ENCODE measurements at places on chromosomes 7 and 10.

- no peak for DNase-seq
Observed at GRCh38 chr7:19177269-19177668, 32.0 kb upstream of the FERD3L start.

DNA sequence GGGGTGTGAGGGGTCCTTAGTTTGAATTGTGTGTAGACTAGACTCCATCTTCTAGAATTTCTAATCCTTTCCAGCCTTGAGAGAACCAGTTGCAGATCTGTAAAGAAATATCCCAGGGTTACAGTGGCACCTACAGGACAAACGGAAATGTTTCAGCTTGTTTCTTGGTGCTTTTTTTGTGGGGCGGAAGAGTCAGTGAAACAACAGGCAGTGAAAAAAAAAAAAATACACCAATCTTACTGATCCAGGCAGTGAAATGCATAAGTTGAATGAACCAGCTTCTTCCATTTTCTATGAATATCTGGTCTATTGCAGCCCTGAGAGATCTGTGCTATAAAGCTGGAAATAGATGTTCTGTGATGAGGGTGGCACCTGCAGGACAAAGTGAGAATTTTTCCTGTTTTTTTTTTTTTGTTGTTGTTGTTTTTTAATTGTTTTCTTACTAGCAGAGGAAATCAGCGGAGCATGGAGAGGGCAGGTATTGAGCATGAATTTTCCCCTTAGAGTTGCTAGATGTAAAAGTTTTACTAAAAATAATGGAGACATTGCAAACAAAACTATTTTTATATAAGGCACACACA lies 81.9 kb upstream of the DYNC1I1 start:
- peak; percentile 20 for DNase-seq

DNA sequence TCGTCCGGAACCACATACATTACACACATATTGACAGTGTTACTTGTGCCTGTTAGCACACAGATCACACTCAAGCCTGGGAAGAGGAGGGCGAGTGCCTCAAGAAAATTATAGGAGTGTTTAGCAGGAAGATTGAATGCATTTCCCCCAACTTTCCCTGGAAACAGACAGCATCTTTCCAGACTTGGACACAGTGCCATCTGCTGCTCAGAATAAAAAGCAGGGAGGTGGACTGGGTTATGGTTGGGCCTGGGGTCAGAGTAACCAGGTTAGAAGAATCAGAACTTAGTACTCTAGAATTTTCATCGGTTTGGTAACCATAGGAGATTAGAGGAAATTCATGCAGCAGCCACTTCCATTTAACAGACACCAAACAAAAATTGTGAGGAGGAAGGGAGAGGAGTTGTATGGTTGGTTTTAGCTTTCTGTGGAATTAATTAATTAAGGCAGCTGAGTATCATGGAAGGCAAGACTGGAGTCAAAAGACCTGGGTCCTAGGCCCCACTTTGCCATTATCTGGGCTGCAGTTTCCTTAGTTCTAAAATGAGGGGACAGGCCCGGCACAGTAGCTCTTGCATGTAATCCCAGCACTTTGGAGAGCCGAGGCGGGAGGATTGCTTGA lies 43.4 kb upstream of the OPTN start:
- peak; percentile 59 for DNase-seq

GRCh38 chr7:64515330-64515729 lies 47.5 kb downstream of the ZNF680 start:
- DNase-seq = no peak

GRCh38 chr10:125023862-125024496 lies 82.1 kb downstream of the ZRANB1 start:
- peak; percentile 50 for DNase-seq

DNA sequence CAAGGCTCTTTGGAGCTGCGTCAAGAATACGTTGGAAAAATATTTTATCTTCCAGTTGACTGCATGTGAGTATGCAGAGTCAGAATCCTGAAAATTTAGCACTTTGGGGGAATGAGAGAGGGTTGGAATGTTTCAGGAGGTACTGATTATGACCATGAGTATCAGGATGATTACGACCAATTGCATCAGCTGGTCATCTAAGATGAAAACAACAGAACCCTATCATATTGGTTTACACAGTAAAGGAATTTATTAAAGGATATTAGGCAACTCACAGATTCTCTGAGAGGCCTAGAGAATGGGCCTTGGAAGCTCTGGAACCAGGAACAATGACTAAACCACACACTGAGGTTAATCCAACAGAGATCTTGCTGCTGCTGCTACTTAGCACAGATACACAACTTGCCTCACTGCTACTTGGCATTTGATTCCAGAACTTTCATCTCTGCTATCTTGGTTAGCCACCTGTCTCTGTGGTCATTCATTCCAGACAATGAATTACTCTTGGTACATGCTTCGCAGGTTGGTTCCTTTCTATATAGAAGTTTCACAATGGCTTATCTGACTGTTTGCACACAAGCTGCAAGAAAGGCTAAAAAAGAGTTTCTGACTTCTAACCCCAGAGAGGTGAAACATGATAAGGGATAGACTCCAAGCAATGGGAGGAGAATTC lies 68.0 kb upstream of the CTTNBP2 start:
- DNase-seq = no peak

GRCh38 chr7:76281006-76281705 lies 21.3 kb upstream of the HSPB1 start:
- no peak for DNase-seq

GRCh38 chr7:42181566-42181965 lies 55.4 kb downstream of the GLI3 start:
- DNase-seq = no peak

DNA sequence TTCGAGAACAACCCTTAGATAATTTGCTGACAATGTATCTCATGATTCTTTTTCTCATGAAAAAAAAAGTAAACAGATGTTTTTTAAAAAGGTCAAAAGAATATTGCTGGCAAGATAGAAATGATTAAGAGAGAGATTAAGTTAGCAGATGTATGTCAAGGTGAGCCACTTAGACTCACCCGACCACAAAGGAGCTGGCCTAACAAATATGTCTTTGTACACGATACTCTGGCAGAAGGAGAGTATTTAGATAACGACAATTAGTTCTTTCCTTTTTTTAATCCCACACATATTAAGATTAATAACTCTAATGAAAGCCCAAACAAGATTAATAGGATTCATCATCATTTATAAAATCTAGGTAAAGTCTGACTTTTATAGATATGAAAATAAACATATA lies 156.7 kb downstream of the RAPGEF5 start:
- DNase-seq = no peak

DNA sequence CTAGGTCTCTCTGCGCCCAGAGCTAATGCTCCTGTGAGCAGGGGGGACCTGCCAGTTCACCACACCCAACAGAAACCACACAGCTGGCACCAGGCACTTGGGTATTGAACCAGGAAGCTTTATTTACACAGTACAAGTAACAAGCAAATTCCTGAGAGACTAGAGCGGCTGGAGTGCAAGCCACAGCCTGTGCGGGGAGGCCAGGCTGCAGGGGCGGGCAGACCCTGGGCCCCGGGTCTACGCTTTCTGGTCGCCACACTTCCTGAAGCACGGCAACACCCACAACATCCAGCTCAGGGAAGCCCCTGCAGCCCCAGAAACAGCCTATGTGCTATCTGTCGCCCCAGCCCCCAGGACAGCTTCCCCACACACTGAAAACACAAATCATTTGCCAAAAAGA lies 125.0 kb downstream of the FAM53B start:
- no peak for DNase-seq

DNA sequence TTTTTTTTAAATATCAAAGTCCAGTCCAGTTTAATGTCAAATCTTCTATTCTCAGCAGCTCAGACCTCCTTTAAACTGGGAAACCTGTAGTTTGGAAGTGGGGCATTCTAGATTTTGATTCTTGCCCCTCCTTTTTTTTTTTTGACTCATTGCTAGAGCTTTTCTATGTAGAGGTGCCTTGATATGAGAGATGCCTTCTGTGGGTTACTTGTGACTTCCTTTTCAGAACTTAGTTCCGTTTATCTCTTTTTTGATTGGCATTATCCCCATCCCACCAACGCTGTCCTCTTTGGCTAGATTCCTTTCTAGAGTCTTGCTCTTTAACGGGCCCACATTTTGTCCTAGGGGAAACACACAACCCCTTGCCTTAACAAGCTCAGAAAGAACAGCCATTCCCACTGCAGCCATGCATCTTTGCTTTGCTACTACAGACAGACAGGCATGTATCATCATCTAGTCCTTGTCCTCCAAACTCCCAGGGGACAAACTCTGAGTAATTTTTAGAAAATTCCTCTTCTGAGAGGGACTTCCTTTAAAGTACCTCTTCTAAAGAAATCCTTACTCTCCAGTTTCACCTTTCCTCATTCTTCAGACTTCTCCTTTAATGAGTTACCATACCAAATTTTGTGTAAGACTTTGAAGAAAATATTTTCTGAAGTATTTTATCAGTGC lies 153.6 kb downstream of the PHF14 start:
- DNase-seq = no peak

GRCh38 chr10:124340033-124340760 lies 78.5 kb downstream of the OAT start:
- no peak for DNase-seq

GRCh38 chr10:1373287-1373686 lies 317.1 kb downstream of the WDR37 start:
- DNase-seq = no peak

GRCh38 chr7:142836426-142836825 lies 18.4 kb upstream of the EPHB6 start:
- DNase-seq = no peak

DNA sequence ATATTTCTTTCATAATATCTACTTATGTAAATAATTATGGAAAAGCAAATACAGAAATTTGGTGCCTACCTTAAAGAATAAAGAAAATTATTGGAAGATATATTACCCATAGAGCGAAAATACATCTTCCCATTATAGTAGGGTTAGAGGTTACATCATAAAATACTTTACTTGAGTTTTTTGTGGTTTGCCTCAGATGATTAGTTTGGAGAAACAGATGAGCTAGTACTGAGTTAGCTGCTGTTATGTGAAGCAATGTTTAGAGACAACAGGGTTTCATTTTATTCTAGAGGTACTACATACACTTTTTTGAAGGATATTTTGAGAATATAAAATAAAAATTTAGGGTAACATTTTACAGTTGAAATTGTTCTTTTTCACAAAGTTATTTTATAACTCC lies 2.9 kb upstream of the MLLT10 start:
- no peak for DNase-seq

- no peak for DNase-seq
Observed at GRCh38 chr7:81094952-81095351, 176.1 kb upstream of the SEMA3C start.

GRCh38 chr7:25926009-25926408 lies 226.0 kb upstream of the NFE2L3 start:
- DNase-seq = no peak

DNA sequence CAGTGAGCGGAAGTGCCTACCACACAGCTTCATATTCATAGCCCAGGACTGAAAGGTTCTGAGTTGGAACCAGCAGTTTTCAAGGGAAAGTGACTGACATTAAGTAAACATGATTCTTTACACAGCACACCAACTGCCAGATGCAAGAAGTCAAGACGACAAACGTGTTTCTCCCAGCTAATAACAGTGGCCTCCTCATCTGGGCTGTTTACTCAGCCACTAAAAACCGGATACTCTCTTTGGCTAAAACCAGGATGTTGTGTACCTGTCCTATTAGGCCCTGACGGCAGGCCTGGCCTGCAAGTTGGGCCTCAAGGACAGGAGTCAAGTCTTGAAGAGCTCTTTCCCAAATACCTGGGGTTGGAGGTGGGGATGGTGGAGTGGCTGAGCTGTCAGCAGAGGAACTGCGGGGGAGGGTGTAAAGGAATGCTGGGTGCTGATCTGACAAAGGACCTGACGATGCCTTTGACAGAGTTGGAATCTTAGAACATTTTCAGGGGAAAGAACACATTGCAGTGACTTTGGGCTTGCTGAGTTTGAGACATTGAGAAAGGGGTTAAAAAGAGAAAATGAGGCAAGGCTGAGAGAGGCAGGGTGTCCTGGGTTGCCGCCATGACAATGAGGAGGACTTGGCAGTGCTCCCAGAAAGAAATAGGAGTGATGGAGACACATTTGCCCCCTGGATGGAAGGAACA lies 57.7 kb downstream of the STEAP1B start:
- DNase-seq = no peak

- peak; percentile 90 for DNase-seq
Observed at GRCh38 chr10:117165538-117166417, 27.7 kb upstream of the VAX1 start.

DNA sequence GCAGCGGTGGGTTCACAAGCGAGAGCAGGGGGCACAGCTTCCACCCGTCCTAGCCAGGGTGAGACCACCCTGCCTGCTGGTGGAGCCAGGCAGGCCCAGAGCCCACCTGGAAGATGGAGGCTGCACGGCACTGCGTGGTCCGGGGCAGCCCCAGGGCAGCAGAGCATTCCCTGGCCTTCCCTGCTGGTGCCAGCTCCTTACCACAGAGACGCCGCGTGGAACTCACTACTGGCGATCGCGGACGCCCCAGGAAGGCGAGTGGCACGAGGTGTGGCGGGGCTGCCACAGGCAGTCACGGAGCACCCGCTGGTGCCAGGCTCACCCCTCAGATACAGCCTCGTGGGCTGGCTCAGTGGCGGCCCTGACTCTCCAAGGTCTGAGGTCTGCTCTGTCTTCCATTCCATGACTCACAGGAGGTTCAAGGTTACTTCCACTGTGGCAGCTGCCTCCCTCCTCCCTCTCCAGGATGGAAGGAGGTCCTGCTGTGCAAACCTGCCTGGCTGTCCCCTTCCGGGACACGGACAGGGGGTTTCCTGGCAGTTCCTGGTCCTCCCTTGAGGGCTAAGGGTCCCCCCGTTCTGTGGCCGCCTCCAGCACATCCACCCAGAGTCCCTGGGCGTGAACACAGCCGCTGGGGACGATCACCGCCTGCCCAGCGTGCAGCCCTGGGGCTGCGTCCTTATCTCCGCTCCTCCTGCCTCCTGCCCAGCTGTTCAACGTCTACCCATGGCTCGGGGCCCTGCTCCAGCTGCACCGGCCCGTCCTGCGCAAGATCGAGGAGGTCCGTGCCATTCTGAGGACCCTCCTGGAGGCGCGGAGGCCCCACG lies 3.1 kb downstream of the CYP2W1 start:
- no peak for DNase-seq

GRCh38 chr7:85764034-85764433 lies 577.2 kb upstream of the SEMA3D start:
- DNase-seq = no peak

DNA sequence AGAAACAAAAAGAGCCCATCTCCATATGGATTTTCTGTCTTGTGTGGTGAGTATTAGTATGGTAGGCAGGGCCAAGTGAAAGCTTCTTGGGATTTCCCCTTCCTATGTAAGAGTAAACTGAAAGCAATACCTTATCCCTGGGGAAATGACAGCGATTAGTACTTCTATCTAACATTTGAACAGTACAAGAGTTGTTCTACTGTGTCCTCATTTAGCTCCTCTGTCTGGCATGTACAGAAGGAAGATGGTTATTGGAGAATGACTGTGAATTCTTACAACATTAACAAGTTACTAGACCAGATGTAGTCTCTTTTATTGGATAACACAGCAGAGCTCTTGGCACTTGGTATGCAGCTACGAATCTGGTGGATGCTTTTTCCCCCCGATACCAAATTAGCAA lies 17.9 kb upstream of the TRIL start:
- no peak for DNase-seq

Data from HEK293T (cell line).